Left renal pelvis (tissue), 4 donors: ENCODE measurements at places on chromosomes 13 and 19. TPM values are rescaled to one million over a fixed set of nuclear protein-coding genes. Genes with fewer than 3 reads are reported as not detected.

LGI4 gene
- polyA plus RNA-seq = 2.7 TPM

ICAM1 gene
- 6.7 TPM for polyA plus RNA-seq

PROZ gene
- polyA plus RNA-seq = 0.20 TPM

CNN1 gene
- 4.2 TPM for polyA plus RNA-seq

DOCK6 gene
- polyA plus RNA-seq = 37.4 TPM

KLK4 gene
- not detected for polyA plus RNA-seq

- no peak for DNase-seq
Observed at GRCh38 chr13:112859817-112860190, 109.2 kb upstream of the MCF2L start.

DNA sequence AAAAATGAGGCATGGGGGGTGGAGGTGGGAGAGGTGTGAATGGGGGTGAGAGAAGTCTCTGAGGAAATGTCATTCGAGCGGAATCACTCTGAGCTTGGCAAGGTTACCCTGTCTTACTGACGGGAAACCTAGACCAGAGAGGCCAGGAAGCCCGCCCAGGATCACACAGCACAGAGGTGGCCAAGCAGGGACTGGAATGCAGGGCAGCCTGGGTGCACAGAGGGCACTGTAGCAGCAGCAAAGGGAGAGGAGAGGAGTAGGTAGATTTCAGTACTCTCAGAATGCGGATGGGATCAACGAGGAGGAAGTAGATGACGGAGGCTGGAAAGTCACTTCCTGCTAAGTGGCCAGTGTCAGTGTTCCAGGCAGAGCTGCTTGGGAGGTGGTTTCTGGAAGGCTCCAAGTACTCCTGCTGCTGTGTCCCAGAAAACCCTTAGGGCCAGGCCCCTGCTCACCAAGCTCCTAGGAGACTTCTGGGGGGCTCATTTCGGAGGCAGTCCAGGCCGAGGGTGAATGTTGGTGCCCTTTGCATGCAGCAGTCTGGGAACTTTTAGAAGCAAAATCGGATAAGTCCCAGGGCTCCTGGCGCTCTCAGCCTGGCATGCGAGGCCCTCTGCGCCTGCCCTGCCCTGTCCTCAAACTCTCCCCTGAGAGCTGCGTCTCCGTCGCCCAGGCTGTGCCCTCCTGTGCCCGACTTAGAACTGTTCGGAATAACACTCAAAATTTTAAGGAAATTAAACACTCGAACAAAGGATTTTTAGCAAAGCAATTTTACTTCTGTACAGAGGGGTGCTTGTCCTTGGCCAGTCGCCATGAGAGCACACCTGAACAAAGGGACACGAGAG is 33.5 kb downstream of the DNM2 start:
- DNase-seq = no peak

GRCh38 chr13:58729361-58729760 is 1097.8 kb downstream of the PCDH17 start:
- DNase-seq = no peak

DNA sequence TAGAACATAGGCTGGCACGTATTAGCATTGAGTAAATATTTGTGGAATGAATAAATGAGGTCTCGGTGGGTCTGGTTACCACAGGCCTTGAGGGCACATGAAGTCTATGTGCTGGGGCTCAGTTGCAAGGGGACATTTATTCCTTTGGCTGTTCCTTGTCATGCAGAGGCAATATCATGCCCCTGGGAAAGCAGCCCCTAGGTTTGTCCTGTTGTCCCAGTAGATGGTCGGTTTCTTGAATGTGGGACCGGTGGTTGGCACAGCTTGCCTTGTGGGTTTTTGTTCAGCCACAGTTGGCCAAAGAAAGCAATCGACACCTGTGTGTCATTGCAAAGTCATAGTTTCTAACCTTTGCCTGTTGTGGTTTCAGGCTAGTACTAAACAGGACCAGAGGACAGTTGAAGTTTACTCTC is 24.7 kb upstream of the GPR183 start:
- no peak for DNase-seq

DNA sequence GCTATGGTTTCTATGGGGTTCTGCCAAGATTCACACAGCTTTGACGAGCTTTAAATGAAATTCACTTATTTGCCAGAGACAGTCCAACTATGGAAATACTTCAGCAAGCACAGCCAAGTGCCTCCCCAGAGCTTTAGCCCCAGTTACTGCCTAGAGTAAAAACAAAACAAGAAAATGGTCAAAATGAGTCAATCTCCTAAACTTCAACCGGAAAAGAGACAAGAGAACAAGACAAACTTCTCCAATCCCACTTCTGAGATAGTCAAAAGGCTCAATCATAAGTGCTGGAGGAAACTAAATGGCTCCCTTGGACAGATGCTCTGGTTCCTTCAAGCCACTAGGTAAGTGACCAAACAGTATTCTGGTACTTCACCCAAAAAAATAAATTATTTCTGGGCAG is 65.8 kb downstream of the KATNAL1 start:
- DNase-seq = no peak

- no peak for DNase-seq
Observed at GRCh38 chr13:25529425-25529824, 157.7 kb downstream of the ATP8A2 start.

DNA sequence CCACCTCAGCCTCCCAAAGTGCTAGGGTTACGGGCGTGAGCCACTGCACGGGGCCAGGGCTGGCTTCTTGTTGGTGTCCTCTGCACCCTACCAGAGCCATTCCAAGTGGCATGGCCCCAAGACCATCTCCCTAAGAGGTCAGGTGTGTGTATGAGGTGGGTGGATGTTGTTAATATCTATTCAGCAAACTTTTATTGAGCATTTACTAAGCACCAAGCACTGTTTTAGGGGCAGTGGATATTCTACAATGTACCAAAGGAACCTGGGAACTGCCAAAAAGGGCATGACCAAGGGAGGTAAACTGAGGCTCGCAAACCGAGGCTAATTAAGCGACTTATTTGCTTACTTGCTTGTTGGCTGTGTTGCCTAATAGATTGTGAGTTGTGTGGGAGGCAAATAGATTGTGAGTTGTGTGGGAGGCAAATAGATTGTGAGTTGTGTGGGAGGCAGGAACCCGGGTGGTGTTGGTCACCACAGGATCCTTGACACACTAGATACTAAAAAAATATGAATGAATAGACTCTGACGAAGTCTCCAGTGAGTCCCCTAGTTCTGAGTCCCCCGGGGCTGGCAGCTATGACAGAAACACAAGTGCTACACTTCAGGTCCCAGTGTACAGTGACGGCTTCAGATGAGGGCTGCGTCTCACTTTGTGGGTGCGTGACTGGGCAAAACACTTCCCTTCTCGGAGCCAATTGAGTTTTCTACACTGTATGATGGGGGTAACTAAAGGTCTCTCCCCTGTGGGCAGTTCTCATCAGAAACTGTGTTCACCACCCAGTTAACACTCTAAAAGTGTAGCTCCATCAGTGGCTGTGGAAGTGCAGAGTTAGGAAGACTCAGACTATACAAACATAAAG is 5.0 kb upstream of the BICRA start:
- no peak for DNase-seq

DNA sequence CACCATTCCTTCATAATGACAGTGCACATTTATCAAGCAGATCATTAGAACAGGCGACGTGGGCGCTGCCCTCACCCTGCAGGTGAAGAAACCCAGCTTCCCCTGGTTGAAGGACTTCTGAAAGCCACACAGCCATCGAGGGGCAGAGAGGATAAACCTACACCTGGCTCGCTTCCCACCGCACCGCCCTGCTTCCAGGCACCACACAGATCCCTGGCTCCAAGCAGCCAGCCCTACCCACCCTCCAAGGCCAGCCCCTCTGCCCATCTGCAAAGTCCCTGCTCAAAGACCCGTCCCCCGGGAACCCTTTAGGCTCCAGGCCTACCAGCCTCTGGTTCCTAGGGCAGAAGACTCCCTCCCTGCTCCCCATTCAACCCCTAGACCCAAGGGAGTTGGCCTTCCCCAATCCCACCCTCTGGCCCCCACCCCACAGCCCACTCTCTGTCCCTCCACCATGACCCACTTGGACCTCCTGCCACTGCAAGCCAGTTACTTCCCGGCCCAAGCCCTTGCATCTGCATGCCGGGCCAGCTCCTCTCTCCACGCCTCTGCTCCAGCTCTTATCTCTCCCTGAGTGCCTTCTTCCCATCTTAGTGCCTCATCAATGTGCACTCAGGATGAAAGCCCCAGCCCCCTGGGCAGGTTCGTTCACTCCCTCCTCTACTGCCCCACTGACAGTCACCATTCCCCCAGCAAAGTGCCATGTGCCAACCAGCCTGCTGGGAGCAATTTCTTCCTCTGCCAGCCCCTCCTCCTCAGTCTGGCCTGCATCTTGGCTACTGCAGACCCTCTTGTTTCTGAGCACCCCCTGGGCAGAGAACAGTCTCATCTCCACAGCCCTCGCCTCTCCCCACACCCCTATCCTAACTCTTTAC is 28.0 kb downstream of the PEPD start:
- DNase-seq = no peak

- no peak for DNase-seq
Observed at GRCh38 chr13:102968572-102969228, 97.5 kb downstream of the SLC10A2 start.

- no peak for DNase-seq
Observed at GRCh38 chr19:53707278-53707677, 75.5 kb downstream of the DPRX start.

DNA sequence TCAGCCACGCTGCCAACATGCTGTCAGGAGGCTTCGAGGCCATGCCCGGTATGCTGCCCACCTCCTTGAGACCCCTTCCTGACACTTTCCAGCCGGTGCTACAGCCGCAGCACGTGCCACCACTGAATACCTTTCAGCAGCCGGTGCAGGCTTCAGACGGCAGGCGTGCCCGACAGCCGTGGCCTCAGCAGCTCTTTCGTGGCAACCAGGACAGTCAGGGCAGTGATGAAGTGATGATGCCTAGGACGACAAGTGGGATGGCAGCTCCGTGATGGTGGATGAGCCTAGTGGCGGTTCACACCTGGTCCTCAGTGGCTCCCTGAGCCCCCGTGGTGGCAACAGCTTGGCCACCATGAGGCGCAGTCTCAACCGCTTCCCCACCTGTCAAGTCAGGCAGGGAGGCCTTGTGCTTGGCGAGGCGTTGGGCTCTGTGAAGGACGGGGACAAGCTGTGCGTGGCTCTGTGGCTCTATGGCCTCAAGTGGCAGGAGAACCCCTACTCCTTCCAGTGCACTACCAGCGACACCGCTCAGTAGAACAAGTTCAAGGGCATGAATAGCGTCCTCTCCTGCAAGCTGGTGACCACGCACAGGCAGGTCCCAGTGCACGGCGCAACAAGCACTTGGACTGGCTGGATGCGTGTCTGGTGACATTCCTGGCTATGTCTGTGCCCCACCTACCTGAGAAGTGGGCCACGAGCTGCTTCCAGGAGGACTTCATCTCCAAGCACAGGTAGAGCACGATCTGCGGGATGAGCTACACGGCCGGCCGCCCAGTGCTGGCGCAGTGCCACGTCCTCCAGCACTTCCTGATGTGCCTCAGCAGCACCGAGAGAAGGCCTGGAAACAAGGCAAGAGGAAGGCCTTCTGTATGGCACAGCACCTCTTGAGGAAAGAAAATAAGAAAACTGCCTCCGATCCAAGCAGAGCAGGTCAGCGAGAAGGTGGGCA is 18.2 kb upstream of the ZNF14 start:
- no peak for DNase-seq

- no peak for DNase-seq
Observed at GRCh38 chr13:81381560-81381959, 1040.6 kb upstream of the SPRY2 start.

GRCh38 chr19:8128551-8128950 is 20.8 kb downstream of the FBN3 start:
- no peak for DNase-seq

- DNase-seq = no peak
Observed at GRCh38 chr19:29836409-29836825, 24.6 kb downstream of the CCNE1 start.

GRCh38 chr19:19900729-19901444 is at the start of gene ZNF93:
TSS of gene ZNF93 (plus strand) at chr19:19900946. CDS start at chr19:19901089, 143 bp downstream.
- DNase-seq = peak; percentile 95

- no peak for DNase-seq
Observed at GRCh38 chr13:111343186-111343805, 22.9 kb downstream of the TEX29 start.

DNA sequence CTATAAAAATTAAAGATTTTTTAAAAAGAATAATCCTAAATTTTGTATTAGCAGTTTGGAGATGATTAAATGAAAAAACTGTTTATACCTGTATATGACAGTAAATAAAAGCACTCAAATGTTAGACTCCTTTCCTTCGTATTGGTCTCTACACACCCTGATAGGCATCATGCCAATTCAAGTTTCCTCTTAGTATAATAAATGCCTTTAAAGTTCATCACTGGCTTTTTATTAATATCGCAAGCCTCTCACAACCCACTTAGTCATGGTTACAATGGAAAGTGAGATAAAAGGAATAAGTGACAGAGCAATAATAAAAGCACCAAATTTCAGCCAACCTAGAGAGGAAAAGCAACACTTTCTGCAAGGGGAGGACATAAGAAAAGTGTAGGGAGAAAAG is 102.2 kb downstream of the PIBF1 start:
- no peak for DNase-seq

DNA sequence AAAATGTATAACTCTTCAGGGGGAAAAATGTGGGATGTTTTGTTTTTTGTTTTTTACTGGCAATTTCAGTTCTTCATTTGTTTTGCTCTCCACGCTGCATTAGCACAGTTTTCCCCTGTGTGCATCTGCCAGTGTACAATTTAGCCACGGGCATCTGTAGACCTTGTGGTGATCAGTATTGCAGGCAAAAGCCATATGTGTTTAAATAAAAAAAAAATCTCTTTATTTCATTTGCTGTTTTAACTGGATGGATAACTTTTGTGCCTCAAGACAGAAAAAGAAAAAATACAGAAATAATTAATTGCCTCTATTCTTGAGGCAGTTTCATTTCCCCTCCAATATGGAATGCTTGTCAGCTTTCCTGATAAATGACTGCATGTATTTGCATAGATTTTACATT is 7.9 kb upstream of the MAB21L1 start:
- DNase-seq = no peak
